CD4-positive, alpha-beta T cell treated with Interleukin-2 at 100 ng/mL for 4 hours (primary cell): ENCODE measurements at places on chromosomes 2 and 18.
A peak's percentile ranks its signal among the peaks of the same experiment; 100 is the strongest.

- no peak for DNase-seq
Observed at GRCh38 chr18:13809043-13809430, 14.9 kb upstream of the MC5R start.

- DNase-seq: peak; percentile 76
Observed at GRCh38 chr2:3423492-3424170, 44.1 kb downstream of the TRAPPC12 start.

DNA sequence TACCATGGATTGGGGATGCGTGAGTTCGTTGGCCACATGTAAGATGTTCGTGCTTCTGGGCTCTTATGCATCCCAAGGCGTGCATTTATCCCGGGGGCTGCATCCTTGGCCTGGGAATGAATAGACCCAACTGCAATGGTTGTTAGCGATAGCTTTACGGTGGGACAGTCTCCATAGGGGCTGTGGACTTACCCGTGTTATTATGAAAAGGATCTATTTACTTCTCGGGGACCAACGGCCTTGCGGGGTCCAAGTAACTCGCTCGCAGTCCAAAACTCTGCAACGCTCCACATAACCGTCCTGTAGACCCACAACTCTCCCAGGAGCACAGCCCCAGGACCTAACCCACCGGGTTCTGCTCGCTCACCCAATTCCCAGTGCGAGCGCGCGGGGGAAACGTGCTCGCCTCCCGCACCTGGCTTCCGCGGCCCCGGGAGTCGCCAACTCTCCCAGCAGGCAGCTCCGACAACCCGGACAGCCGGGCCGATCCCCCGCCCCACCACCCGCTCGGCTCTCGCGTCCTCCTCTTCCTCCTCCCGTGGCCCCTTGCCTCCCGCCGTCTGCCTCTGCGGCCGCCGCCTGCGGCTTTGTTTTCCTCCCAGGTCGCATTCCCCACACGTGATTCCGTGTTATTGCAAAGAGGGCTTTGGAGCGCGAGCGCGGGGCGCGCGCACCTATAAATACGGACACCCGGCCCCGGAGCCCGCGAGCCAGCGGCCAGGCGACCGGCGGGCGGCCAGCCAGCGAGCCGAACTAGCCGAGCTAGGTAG lies at the start of gene CABLES1:
Gene CABLES1 (plus strand): TSS at position 706 of the 770 bp plus-strand sequence. CDS start 278 bp downstream, outside the sequence.
- DNase-seq: no peak

DNA sequence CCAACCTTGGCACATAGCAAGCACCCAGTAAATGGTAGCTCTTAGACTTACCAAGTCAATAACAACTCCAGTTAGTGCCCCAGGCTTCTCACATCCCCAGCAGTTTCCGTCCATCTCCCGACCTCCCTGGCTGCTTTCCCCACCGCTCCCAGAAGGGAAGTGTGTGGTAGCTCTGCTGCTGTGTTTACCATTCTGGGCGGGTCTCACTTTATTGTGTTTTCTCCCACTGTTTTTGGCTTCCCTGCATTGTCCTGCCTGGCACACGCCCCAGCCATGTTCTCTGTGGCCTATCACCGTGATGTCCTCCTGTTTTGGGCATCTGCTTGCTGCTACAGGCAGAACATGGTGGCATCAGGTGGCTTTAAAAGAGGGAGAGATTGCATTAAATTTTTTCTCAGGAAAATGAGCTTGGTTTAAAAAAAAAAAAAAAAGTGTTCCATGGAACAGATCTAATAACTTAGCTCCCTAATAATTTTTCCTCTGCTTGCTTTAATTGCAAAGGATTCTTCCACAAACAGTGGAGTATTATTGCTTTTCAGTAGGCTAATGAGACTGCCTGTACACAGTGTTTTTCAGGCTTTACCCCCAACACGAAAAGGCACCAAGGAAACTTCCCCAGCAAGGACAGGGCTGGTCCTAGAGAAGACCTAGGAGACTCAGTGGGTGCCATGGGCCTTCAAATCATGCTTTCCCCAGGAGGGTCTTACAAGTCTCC lies 8.0 kb upstream of the COX7A2L start:
- no peak for DNase-seq

DNA sequence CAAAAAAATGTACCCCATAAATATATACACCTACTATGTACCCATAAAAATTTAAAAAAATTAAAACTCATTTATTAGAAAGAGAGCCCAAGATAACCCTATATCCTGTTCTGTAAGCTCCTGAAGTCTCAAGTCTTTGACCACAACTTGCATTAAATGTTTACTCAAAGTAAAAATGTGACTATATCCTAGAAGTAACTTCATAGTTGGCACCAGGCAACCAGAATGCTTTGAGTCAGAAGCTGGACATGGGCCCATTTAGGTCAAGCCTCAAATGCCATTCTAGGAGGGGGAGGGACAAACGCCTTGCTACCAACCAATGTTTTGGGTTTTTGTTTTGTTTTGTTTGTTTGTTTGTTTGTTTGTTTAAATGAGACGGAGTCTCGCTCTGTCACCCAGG lies 9.3 kb upstream of the TBC1D8 start:
- DNase-seq: no peak

DNA sequence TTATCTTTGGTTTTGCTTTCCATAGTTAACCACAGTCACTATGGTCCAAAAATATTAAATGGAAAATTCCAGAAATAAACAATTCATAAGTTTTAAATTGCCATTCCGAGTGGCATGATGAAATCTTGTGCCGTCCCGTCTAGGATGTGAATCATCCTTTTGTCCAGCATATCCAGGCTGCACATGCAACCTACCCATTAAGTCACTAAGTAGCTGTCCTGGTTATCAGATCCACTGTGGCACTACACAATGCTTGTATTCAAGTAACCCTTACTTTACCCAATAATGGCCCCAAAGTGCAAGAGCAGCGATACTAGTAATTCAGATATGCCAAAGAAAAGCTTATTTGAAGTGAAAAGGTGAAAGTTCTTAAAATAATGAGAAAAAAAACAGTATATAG lies 10.7 kb downstream of the USP34 start:
- DNase-seq: no peak

- DNase-seq: no peak
Observed at GRCh38 chr2:53235836-53236582, 531.6 kb upstream of the CHAC2 start.

DNA sequence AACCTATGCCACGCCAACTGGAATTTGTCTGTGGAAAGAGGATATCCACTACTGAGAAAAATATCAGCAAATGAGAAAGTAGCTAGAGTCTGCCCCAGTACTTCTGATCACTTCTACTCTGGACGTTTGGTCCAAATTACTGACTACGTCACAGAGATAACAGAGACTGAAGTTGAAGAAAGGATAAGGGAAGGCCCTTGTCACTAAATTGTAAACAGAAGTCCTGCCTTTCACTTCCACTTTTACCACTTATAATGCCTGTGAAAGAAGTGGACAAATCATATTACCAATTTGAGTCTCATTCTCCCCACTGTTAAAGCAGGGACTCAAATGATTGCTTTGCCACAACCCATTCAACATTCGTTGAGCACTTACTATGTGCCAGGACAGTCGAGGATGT lies 173.9 kb upstream of the ERBB4 start:
- DNase-seq: no peak

DNA sequence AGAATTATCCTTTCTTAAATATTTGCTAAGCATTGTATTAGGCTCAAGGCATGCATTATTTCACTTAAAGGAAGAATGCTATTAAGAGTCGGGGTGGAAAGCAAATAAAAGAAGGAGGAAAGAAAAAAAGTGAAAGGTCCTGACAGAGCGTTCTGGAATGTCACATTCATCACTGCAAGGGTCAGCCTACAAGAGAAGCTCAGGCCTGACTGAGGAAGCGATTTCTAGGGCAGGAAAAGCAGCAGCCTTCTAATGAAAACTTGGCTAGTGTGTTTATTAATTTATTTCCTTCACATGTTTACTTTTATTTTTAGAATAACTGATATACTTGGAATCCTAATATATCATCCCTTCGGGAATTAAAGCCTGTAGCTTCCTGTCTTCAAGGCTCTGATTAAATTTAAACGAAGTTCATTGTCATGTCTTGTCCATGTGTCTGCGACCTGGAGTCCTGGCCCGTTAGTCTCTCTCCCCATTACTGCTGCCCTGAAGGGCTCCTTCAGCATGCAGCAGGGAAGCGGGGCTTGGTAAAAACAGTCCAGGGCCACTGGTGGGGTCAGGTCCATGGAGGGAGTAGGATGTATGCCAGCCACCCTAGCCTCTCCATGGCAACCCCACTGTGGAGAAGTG lies 119.2 kb upstream of the CCDC68 start:
- no peak for DNase-seq

DNA sequence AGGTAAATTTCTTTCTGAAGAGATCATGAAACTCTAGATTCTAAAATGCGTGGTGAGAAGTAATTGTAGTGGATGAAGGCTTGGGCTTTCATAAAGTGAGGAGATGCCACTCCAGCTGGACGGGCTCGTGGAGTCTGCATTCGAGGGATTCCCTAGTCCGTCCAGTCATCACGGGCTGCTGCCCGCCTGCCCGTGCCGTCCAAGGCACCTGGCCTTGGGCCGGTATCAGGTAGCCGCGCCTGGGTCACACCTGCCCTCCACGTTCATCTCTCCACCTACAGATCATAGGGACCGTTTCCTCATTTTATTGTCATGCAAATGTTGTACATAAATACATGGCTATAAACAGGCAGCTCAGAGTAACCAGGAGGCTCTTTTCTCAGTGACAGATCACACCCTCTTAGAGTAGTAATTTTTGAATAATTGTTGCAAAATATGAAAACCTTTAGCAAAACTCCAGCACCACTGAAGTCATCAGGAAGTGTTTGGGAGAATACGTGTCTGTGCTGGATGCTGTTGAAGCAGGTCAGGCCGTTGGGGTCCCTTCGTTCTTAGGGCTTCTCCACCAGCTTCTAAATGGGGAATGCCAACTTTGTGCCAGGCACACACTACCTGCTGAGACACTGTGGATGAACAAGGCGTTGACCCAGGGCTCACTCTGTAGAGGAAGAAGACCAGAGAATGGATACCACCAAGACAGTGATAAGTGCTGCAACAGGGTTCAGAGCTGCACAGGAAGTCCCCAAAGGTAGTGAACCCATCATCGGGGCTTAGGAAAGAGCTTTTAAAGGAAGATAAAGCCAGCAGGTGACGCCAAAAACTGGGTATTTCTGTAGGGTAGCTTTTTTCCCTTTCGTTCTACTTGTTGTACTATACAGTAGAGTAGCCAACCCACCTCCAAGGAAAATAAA lies 112.5 kb downstream of the FAM210A start:
- no peak for DNase-seq

- no peak for DNase-seq
Observed at GRCh38 chr18:42157420-42157819, 202.4 kb downstream of the PIK3C3 start.

- no peak for DNase-seq
Observed at GRCh38 chr18:50849419-50849821, 29.5 kb upstream of the ME2 start.

DNA sequence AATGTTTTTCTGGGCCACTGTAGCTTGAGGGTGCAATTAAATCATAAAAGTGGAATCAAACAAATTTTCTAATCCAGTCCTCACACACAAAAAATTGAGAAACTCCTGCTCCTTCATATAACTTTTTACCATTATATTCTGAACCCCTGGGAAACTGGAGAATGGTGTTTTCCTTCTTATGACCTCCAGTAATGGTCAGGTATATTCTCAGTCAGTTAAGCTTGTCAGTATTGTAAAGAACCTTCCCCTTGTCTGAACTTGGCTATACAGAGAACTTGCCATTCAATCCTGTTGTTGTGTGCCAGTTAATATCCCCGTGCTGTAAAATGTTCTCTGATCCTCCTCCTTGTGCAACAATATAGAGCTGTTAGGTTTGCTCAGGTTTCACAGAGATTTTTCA lies 39.5 kb downstream of the ZNF804A start:
- no peak for DNase-seq

- no peak for DNase-seq
Observed at GRCh38 chr2:123870206-123870880, 154.7 kb upstream of the CNTNAP5 start.

GRCh38 chr2:35852-36251 lies 10.5 kb downstream of the FAM110C start:
- DNase-seq: no peak

DNA sequence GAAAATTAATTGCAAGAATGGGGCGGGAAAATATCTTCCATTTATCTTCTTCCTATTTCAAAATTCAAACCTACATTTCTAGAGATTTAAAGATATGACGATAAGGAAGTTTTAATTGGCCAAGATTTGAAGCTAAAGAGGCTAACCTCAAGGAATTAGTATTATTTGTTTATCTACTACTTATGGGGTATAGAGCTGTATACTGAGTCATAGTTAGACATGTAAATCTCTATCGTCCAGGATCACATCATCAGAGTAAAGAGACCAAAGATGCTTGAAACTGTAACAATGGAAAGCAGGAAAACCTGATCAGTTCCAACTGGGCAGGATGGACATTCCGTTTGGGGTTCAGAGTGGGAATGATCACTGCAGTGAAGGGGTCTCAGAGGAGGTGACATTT lies 95.2 kb upstream of the KLF7 start:
- DNase-seq: no peak

DNA sequence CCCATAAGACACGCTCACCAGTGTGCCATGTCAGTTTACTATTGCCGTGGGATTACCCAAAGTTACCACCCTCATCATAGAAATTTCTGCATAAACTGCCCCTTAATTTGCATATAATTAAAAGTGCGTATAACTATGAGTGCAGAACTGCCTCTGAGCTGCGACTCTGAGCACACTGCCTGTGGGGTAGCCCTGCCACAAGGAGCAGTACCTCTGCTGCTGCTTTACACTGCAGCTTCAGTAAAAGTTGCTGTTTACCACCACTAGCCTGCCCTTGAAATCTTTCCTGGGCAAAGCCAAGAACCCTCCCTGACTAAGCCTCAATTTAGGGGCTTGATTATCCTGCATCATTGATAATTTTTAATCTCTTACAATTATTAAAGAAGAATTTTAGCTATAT lies 213.9 kb upstream of the MAP2 start:
- DNase-seq: no peak

DNA sequence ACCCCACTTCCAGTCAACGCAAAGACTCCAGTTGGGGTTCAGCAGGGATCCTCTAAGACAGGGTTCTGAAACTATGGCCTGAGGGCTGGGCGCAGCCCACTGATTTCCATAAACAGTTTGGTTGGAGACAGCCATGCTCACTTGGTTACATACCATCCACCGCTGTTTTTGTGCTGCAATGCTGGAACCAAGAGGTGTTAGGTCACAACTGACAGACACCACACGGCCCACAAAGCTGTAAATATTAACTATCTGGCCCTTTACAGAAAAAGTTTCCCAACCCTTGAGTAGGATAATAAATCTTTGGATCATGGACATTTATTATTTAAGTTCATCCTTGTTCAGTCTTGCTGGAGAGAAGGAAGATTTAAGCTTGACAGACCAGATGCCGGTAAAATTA lies 8.4 kb upstream of the CD226 start:
- no peak for DNase-seq

GRCh38 chr2:147846412-147847081 lies 1.7 kb downstream of the ACVR2A start:
- DNase-seq: no peak

- DNase-seq: no peak
Observed at GRCh38 chr2:206989311-206989710, 50.0 kb downstream of the CPO start.
